ENCODE measurements at places on chromosomes 1 and 21. TPM values are rescaled to one million over a fixed set of nuclear protein-coding genes. Genes with fewer than 3 reads are reported as not detected.

DNA sequence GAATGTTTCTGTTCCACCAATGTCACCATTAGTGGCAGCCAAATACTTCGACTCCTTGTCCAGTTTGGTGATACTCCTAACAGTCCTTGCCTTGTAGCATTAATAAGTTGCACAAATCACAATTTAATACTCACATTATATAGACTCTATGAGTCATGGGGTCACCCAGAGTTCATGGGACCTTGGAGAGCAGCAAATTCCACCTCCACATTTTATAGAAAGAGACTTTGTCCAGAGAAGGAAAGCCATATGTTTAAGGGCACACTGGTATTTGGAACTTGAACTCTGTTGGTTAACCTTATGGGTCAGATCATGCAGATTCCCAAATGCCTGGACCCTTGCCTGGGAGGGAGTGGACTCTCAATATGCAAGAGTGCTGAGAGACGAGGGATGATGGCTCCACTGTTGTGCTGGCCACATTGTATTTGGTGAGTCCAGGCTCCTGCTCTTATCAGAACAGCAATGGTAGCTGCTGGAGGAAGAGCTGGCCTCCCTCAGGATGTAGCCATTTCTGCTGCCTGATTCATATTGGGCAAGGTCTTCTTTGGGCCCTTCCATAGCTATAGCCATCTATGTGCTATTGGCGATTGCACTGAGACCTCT lies 30.6 kb downstream of the DNAJC6 start:
- no peak for DNase-seq

DNA sequence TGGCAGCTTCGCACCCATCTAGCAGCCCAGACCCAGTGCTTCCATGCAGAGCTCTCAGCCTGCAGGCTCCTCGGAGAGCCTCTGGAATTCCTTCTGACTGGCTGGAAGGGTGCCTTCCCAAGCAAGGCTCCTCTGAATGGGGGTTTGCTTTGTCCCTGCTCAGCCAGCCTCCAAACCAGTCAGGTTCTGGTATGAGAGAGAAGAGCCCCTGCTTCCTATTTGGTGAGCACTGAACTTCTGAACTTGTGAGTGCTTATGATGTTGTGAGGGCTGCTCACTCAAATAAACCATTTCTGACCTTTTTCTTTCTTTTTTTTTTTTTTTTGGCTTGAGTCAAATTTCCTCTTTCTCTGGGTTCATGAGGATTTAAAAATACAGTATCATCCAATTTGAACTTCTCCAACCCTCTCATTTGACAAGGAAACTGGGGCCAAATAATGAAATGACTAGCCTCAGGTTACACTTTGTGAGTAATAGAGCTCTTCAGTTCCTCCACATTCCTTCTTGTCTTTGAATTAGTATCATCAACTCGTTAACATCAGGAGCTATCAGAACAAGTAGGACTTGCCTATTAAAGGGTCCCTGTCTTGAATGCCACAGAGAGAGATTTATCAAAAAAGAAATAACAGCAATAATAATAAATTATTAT lies 39.6 kb downstream of the GFI1 start:
- no peak for DNase-seq

GRCh38 chr1:23854568-23854967 lies 13.5 kb downstream of the FUCA1 start:
- DNase-seq = no peak

DNA sequence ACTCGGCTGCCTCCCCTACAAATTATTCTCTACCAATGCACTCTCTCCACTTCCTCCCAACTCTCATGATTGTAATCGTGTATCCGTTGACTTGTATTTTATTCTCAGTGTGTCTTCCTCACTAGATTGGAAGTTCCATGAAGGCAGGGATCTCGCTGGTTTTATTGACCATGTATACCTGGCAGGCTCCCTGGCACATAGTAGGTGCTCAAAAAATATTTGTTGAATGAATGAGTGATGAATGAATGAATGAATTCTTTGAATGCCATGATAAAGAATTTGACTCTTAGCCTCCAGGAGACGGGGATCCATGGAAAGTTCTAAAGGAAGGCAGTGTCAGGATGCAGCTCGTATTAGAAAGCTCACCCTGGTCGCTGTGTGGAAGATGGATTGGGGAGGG lies 28.8 kb upstream of the WASF2 start:
- DNase-seq = no peak

GRCh38 chr1:4916610-4917009 lies 262.2 kb downstream of the AJAP1 start:
- no peak for DNase-seq

LCE1D gene
- not detected for total RNA-seq

- no peak for DNase-seq
Observed at GRCh38 chr1:8493916-8494540, 176.1 kb downstream of the SLC45A1 start.

DNA sequence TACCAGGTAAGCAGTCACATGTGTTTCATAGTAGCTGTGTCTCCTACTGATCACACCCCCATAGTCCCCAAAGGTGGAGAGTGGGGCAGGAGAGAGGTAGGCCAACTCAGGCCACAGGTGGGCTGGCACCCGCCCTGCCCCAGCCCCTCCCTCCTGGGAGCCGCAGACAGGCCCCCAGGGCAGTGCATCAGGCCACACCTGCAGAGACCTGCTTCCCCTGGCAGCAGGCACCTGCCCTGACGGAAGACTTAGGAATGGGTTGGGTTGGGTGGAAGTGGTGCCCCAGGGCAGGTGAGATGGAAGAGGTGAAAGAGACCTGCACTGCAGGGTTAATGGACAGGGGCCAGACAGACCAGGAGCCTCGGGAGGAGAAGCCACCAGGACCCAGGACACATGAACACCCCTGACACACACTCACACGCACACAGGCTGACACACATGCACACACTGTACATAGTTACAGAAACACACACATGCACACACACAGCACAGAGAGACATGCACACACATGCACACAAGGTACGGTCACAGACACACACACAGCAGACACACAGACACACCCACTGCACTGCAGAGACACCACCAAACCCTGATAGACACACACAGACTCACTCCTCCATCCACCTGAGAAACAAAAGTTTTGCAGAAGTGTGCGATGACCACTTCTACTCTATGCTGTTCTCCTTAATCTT lies 1.7 kb upstream of the COL18A1 start:
- peak; percentile 66 for DNase-seq

VWA5B1 gene
- total RNA-seq = not detected

CLIC4 gene
- 443 TPM for total RNA-seq

DNA sequence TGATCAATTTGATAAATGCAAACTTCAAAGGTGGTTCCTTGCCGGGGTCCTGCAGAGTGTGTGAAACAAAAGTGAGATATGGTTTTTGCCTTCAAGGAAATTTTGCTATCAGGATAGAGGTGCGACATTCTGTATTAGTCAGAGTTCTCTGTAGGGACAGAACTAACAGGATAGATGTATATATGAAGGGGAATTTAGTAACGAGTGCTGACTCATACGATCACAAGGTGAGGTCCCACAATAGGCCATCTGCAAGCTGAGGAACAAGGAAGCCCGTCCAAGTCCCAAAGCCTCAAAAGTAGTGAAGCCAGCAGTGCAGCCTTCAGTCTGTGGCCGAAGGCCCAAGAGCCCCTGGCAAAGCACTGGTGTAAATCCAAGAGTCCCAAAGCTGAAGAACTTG lies 157.0 kb downstream of the RYR2 start:
- DNase-seq = no peak

- DNase-seq = no peak
Observed at GRCh38 chr1:220906561-220907334, 27.5 kb downstream of the HLX start.

GRCh38 chr1:214017191-214017982 lies 29.6 kb downstream of the PROX1 start:
- no peak for DNase-seq

DNA sequence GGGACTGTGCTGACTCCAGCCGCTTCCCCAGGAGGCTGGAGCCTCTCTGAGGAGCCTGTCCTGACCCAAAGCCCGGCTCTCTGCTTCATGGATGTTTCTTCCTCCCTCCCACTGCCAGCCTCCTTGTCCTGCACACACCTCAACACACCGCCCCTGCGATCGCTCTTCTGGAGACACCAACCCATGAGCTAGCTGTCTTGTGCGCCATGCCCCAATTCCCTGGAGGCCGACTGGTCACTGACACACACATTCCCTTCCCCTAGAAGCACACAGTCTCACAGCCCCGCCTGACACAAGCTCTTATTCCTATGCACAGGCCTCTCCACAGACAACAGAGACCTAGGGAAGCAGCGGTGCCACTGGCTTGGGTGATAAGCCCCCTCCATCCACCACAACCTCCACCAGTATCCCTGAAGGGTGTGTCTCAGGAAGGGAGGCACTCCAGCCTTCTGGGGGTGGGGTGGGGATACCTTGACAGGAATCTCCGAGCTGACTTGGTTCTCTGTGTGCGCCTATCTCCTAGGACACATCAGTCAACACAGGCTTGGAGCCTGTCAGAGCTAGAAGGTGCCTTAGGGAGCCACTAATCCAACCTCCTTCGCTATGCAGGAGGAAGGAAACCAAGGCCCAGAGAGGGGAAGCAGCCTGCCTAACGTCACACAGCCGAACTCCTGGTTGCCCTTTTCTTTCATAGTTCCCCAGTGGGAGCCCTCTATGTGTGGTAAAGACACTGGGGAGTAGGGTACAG lies 31.1 kb downstream of the AHDC1 start:
- DNase-seq = peak; percentile 75

OR4F29 gene
- not detected for total RNA-seq

DNA sequence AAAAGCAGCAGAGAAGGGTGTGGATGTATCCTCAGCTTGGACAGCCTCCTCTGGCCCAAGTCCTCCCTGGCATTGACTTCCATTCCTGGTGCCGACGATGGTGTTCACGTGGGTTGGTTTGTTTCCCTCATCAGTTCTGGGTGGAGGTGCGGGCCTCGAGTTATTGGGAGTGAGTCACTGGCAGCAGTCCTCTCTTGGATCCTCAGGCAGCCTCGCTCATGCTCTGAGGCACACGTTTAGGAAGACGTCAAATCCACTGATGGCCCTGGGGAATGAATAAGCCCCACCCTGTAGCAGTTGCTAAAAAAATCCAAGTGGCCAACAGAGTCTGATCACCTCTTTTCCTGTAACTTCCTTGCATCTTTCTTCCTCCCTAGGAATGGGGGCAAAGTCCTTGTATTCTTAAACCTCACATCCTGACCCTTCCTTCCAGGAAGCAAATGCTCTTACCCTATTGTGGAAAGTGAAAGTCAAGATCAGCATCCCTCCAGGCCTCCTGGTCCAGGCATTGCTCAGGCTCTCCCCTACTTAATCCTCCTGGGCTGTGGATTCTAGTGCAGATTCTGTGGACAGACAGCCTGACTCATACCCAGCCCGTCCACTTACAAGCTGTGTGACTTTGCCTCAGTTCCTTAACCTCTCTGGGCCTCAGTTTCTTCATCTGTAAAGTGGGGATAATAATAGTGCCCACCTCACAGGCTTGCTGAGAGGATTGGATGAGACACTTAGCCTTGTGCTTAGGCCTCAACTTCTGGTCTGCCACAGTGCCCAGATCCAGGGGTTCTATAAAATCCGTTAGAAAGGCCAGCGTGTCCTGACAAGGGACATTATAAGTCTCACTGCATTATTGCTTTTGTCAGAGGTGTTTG lies 111.1 kb downstream of the TLR5 start:
- peak; percentile 88 for DNase-seq

LCE1E gene
- not detected for total RNA-seq

CD164L2 gene
- not detected for total RNA-seq

DNA sequence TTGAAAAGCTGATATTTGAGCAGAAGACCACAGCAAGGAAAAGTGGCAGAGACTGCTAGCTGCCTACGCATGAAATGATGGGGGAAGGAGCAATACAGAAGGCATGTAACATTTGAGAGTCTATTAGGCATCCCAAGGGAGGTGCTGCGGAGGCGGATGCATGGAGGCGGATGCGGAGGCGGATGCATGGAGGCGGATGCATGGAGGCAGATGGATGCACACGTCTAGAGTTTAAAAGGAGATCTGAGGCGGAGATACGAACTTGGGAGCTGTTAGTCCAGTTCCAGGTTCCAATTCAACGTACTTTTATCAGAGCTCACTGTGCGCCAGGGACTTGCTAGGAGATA lies 744 bp upstream of the DDX20 start:
- DNase-seq = no peak

DNA sequence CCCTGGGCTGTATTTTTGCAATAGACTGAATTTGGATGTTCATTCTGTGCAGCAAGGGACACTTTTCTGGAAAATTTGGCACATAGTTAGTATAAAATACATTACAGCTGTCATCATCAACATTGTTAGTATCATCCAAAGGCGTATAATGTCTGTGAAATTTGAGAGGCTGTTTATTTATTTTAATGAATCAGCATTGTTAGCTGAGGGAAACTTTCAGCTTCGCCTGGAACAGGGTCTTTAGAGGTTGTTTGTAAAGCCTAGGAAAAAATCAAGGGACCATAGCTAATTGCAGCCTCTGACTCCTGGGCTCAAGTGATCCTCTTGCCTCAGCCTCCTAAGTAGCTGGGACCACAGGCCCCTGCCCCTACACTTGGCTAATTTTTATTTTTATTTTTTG lies 106.8 kb upstream of the USP24 start:
- no peak for DNase-seq

DNA sequence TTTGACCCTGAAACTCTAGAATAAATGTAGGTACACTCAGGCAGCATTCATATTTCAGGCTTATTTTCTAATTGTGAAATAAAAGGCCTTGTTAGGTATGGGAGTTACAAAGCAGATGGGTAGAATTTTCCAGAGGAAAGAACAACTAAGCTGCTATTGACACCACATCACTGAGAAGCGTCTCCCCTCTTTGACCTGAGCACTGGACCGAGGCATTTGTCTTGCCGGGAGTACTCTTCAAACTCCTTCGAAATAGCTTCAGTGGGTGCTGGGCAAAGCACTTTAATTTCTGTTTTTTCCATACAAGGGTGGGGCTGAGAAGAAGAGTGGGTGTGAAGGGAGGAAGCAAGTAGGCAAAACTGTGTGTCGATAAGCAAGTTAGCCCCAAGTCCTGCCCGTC lies 36.4 kb downstream of the ABCA4 start:
- no peak for DNase-seq

- no peak for DNase-seq
Observed at GRCh38 chr21:44000360-44000759, 11.7 kb upstream of the TRAPPC10 start.

DNA sequence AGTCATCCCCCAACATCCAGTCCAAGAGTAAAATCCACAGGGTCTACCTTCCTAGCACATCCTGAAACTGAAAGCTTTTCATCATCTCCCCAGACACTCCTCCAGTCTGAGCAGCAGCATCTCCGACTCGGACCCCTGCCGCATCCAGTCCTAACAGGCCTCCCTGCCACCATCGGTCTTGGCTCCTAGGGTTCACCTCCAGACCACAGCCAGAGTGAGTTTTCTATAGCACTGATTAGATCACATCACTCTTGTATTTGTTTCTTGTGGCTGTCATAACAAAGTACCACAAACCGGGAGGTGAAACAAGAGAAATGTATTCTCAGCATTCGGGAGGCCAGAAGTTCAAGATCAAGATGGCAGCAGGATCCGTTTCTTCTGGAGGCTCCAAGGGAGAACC lies 187.8 kb downstream of the TOMM20 start:
- no peak for DNase-seq

DNA sequence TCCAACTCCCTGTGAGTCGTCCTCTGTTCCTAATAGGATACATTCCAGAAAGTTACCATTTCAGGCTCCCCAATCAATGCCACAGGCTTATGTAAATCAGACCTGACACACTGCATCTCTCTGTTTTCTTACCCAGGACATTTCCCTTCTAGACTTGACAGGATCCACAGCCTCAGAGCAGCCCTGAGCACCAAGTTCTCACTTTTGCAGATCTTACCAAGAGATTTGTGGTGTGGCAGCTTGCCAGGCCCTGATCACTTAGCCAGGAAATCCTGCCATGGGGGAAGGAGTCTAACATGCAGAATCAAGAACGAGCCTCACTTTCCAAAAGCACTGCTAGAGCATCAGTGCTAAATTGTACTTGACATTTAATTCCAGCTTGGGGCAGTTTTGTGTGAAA lies 202.9 kb downstream of the TBX15 start:
- no peak for DNase-seq

TEKT2 gene
- not detected for total RNA-seq
